ENCODE measurements at places on chromosomes 6 and 20.

DNA sequence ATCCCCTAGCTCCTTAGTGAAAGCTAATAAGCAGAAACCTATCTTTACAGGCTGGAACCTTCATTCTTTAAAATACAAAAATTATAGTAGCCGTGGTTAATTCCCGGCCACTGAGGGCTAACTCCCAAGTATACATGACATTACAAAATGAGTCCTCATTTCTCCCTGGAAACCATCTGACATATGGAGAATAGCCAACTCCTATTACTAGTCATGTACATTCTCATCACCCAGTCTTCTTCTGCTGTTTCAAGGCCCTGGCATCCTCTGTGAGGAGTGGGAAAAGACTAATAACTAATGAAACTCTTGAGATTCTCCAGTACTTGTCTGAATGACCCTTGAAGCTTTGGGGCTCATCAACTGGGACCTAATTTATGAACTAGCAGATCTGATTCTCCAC lies 30.2 kb downstream of the CSNK2A1 start:
- no peak for DNase-seq

GRCh38 chr6:22231616-22232015 lies 65.2 kb downstream of the PRL start:
- no peak for DNase-seq

DNA sequence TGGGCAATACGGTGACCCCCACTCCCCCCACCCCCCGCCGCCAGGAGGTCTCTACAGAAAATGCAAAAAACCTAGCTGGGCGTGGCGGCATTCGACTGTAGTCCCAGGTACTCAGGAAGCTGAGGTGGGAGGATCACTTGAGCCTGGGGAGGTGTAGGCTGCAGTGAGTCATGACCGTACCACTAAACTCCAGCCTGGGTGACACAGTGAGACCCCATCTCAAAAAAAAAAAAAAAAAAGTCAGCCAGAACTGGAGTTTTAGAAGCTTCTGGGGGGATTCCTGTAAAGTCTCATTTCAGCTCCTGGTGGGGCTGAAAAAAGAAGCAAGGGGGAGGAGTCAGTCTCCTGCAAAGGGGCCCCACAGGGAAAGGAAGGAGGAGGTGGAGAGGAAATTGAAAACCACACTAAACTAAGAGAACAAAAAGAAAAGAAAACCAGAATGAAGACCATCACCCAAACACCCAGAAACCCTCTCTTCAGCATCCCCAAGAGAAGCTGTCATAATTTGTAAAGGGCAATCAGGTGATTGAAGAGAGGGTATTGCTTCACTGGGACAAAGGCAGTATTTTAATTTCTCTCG lies 50.4 kb downstream of the NOL4L start:
- no peak for DNase-seq

- DNase-seq = no peak
Observed at GRCh38 chr20:35942243-35942642, 12.1 kb downstream of the SCAND1 start.

DNA sequence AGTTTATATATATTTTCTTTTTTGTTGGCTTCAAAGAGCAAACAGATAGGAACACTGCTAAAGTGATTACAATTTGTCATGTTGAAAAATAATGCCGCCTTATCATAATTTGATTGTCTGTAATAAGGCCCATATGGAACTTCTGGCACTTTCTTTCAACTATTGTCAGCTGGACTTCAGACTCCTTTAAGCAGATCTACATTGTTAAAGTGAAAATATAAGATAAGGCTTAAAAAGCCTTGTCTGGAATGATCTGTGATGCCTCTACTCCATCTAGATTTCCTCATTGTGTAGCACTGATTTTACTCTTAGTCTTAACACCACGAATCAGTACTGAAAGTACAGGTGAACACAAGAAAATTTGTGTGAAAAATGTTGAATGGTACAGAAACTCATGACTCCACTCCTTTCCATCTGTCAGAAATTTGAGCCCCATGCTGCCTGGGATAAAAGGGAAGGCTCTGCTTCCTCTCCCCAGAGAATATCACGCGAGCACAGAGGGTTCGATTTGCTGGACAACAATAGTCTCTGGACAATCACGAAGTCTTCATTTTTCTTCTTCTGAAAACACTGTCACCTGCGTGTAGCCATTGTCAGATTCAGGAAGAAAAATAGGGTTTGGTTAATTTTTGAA lies 56.0 kb downstream of the BCAS1 start:
- DNase-seq = no peak

DNA sequence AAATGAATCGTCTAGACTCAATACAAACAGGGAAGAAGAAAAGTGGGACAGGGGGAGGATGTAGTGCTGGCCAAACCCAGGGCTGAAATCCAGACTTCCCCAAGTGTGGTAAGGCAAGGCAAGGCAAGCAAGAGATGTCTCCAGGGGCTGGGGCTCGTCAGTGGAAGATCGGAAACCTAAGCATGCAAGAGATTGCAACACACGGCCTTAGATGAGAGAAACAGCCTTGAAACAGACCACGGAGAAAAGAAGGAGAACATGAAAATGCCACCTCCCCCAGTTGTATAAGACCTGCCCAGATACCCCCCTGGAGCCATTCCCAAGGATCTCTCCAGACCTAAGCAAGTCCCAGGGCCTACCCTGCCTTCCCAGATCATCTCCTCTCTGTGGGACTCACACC lies 20.0 kb downstream of the VEGFA start:
- no peak for DNase-seq

DNA sequence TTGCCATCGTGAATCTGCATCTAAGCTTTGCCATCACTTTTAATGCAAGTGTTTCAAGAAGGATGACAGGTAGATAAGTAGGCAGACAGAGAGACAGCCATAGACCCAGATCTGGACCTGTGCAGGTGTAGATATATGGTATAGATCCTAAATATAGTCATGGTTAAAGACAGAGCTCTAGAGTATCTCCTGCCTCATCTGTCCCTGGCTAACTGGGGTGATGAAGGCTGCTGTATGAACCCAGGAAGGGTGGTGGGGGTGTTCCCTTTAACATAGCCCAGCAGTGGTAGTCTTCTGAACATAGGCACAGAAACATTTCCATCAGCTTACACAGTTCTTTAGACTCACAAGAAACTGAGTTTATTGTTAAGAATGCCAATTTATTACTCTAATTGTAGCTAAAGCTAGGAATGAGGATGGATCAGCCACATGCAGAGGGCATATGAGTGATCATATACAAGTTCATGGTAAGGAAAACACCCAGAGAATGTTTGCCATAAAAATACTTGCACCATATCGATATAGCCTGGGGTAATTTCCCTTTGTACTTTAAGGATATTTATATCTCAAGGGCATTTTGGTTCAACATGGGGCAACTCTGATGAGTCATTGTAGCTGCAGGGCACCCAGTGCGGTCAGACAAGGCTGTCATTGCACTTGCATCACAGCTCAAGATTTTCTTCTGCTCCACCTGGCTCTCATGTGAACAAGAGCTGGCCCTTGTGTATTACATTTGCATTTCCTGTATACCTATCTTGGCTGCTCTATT lies 587.2 kb downstream of the EPM2A start:
- DNase-seq = no peak

All from omental fat pad (tissue), 4 donors.